ENCODE measurements at places on chromosomes 13 and 19.

DNA sequence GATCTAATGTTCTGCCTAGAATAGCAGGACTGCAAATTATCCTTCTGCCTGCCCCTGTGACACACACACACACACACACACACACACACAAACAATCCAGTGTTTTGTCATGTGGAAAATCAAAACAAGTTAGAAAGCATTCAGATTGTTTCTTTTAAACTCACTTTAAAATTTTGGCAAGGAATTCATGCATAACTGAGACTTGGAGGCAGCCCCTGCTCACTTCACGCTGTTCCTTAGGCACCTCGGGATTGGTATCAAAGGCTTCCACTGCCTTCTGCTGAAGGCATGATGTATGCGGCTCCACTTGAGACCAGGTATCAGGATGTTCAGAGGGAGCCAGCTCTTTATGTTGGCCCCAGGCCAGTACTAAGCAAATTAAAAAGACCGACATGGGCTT is 158.7 kb downstream of the OXGR1 start:
- DNase-seq: no peak

GRCh38 chr19:45496349-45496953 is 396 bp downstream of the RTN2 start:
- DNase-seq: no peak

GRCh38 chr13:23918208-23918607 is 20.9 kb upstream of the C1QTNF9B start:
- DNase-seq: no peak

DNA sequence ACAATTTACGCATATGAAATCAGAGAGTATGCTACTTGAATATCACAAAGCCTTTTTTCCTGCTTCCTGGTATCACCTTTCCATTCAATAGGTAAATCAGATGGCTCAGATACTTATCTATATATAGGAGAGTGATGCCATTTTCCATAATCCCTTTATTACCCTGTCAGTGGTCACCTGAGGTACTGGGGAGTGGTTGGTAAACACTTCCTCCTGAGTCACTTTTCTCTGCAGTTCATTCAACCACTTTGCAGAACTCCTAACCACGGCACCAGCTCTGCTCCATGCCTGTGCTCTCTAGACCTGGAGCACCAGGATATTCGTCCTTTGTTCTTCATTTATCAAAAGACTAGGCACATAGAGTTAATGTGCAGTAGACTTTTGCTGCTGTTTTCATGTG is 748.5 kb upstream of the KLHL1 start:
- DNase-seq: no peak

GRCh38 chr13:64527561-64527960 is 2702.6 kb downstream of the PCDH9 start:
- DNase-seq: no peak

DNA sequence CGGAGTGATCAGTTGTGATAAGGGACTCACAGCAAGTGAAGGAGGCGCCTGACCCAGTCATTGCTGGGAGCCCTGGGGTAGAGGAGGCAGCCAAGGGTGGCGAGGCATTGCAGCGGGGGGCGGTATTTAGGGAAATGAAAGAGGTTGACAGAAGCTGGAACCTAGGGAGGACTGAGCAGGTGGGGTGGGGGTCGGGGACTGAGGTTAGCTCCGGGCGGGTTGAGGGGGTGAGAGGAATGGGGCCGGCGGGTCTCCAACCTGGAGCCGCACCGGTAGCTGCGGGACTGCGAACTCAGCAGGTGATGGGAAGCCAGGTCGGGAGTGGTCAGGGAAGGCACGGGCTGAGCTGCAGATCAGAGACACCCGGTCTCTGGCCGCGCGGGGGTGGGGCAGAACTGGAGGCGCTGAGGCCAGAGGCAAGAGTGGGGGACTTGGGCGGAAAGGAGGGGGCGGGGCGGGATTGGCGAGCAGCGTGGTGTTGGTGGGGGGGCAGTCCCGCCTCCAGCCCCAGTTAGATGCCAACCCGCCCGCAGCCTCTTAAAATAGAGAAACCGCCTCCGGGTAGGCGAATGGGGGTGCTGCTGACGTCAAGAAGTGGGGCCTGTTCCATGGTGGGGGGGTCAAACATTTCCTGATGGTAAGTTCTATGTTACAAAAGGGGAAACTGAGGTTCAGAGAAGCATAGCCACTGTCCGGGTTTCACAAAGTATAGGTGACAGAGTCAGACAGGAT is 1.5 kb downstream of the MAST3 start:
- no peak for DNase-seq

DNA sequence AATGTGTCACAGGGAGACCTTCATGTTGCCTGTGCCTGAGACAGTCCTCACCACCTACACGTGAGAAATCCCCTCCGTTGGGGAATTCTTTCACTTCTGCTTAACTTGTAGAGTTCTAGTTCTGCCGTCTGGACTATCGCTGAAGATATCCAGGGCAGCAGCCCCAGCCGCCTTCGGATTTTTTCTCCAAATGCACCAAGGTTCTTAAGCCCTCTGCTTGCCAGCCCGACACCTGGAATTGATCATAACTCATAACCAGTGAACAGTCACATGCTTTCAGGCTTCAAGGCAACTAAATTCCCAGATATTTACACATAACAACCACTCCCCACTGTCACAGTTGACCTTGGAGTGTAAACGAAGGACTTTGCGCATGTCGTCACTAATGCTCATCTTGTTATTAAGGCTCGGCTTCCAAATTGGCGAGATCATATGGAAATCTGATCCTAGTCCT is 114.4 kb downstream of the RAB20 start:
- no peak for DNase-seq

DNA sequence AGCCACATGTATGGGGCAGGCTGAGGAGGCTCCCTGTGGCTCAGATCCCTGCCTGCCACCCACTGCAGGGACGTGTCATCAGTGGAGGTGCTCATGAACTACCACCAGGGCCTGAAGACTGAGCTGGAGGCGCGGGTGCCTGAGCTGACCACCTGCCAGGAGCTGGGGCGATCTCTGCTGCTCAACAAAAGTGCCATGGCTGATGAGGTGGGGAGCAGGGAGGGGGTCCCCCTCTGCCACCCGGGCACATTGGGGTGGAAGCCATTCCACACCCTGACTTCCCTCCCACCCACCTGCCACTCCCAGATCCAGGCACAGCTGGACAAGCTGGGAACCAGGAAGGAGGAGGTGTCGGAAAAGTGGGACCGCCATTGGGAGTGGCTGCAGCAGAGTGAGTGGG is 11.3 kb upstream of the SHKBP1 start:
- no peak for DNase-seq

- DNase-seq: no peak
Observed at GRCh38 chr13:20378721-20379120, 146.6 kb upstream of the GJB6 start.

DNA sequence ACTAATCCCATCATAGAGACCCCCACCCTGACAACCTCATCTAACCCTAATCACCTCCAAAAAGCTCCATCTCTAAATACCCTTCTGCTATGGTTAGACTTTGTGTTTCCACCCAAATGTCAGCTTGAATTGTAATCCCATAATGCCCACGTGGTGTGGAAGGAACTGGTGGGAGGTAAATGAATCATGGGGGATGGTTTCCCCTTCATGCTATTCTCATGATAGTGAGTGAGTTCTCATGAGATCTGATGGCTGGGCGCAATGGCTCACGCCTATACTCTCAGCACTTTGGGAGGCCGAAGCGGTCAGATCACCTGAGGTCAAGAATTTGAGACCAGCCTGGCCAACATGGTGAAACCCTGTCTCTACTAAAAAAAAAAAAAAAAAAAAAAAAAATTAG is 2.6 kb downstream of the VMAC start:
- no peak for DNase-seq

GRCh38 chr19:31513841-31514240 is 164.6 kb upstream of the TSHZ3 start:
- no peak for DNase-seq

- no peak for DNase-seq
Observed at GRCh38 chr19:45283443-45284033, 32.5 kb downstream of the MARK4 start.

DNA sequence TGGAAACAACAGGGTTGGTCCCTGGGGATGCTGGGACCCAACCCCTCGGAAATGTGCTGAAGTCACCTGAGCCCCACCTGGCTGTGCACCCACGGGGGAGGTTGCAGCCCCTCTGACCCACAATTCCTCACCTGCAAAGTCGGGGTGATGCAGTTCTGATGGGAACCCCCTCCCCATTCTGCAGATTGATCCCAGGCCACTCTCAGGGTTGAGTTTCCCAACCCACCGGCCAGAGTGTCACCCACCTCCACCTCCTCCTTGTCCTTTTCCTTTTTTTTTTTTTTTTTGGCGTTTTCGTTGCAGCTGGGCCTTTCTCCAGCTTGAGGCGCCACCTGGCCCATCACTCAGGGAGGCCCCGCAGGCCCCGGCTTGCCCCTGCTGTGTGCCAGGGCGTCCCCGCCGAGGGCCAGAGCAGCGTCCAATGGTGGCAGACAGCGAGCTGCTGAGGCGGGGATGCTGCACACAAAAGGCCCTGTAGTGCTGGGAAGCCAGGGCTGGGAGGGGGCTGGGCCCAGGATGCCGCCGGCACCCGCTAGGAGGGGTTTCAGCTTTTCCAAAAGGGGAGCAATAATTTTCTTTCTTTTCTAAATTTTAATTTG is 4.6 kb downstream of the PIK3R2 start:
- DNase-seq: no peak

Data from stimulated activated CD8-positive, alpha-beta memory T cell treated with anti-CD3 and anti-CD28 coated beads, Interleukin-15, amount 100 ng/mL, for 4 hours (primary cell).